ENCODE measurements at places on chromosomes 16 and 17.

DNA sequence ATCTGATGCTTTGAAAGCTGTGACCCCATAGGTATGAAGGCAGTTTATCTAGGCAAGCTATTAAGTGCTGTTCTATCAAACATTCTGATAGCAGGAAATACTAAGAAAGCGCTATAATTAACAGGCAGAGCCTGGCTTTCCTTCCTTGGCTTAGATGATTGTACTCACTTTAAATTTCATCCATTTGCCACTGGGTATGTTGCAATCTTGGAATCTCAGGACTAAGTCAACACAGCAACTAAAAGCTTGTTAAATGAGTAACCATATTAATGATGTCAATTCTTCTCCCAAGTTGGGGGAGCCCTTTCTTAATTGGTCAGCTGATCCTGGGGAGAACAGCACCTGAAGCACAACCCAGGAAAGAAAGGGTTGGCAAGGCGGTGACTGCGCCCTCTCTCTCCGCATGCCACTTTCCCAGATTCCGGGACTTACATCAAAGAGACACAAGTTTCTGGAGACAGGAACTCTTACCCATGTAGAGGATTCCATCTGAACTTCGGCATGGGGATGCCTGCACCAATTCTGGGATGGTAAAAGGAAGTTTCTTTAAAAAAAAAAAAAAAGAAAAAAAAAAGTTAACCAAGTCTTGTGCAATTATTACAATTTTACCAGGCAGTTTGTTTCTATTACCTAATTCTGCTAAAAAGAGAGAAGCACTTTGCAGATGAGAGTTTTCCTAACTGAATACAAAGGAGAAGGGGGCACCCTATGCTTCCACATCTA, 54.4 kb upstream of the ICAM2 start:
- DNase-seq: no peak

GRCh38 chr17:28717578-28718332, at the start of gene RAB34:
RAB34 (minus strand) TSS chr17:28717868; CDS start chr17:28717266, 602 bp downstream.
- peak; percentile 23 for DNase-seq

DNA sequence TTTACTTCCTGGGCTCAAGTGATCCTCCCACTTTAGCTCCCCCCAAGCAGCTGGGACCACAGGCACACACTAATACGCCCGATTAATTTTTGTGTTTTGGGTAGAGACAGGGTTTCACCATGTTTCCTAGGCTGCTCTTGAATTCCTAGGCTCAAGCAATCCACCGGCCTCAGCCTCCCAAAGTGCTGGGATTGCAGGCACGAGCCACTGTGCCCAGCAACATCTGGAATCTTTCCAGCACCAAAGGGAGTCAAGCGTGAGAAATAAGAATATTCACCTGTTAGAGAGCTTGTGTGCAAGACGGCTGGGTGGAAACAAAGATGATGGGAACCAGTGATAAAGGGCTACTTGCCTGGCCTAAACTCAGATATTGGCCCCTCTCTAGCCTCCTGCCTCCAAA, 14.2 kb upstream of the ALOX12B start:
- DNase-seq: no peak

GRCh38 chr17:79557276-79558090, 53.4 kb downstream of the RBFOX3 start:
- no peak for DNase-seq
